ENCODE measurements at places on chromosomes 4 and X. TPM values are rescaled to one million over a fixed set of nuclear protein-coding genes. Genes with fewer than 3 reads are reported as not detected.

- DNase-seq: no peak
Measured at GRCh38 chrX:102837847-102838246, 99.2 kb upstream of the RAB40AL start.

DNA sequence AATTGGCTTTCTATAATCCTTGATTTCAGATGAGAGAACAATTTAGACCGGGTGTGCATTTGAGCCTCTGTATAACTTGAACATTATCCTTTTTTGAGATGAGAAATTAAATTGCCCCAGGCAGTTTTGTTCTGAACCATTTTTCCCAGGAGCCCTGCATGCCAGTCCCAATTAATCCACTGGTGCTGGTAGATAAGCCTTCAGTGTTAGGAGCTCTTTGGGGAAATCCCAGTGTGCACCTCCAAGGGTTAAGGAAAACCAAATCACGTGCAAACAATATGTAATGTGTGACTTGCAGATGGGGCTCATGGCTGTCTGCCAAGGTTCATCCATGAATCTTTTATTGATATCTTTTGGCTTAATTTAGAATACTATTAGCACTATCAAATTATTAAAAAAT is 43.2 kb downstream of the KIT start:
- DNase-seq: no peak

GRCh38 chr4:109957227-109957626 is 44.5 kb downstream of the EGF start:
- DNase-seq: no peak

CT45A10 gene
- not detected for total RNA-seq
